Breast epithelium (tissue), 4 donors: ENCODE measurements at places on chromosomes 6 and 20.
A peak's percentile ranks its signal among the peaks of the same experiment; 100 is the strongest.

DNA sequence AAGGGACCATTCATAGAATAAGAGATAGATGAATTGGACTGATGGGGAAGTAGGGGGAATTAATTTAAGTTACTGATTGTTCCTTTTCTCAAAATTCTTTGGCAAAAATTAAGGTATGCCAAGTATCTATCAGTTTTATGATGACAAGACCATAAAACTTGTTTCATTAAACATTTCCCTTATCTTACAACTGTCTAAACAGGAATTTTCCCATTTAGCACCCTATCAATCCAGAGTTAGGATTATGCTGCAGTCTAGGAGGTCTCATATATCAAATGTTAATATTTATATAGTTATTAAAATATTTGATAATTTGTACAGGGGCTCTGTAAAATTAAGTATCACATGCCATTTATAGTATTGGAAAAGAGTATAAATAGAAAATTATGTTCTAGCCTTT is 51.5 kb upstream of the ARID1B start:
- DNase-seq, result no peak

GRCh38 chr20:58817748-58818147 is 33.0 kb downstream of the GNAS-AS1 start:
- no peak for DNase-seq

DNA sequence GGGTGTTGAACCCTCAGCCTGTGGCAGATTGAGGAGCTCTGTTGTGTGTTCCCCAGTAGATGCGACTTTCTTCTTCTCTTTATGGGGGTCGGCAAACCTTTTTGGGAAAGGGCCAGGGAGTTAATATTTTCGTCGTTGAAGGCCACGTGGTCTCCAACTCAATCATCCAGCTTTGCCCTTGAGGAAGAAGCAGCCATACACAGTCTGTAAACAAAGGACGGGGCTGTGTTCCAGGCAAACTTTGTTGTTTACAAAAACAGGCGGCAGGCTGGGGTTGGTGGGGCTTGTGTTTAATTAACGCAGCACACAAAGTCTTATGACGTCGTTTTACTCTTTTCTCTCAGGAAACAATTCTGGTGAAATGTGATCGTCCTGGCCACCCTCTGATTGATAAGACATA is 20.2 kb downstream of the KIF25 start:
- peak; percentile 20 for DNase-seq

- DNase-seq, result no peak
Observed at GRCh38 chr20:58349570-58349969, 39.5 kb upstream of the VAPB start.

DNA sequence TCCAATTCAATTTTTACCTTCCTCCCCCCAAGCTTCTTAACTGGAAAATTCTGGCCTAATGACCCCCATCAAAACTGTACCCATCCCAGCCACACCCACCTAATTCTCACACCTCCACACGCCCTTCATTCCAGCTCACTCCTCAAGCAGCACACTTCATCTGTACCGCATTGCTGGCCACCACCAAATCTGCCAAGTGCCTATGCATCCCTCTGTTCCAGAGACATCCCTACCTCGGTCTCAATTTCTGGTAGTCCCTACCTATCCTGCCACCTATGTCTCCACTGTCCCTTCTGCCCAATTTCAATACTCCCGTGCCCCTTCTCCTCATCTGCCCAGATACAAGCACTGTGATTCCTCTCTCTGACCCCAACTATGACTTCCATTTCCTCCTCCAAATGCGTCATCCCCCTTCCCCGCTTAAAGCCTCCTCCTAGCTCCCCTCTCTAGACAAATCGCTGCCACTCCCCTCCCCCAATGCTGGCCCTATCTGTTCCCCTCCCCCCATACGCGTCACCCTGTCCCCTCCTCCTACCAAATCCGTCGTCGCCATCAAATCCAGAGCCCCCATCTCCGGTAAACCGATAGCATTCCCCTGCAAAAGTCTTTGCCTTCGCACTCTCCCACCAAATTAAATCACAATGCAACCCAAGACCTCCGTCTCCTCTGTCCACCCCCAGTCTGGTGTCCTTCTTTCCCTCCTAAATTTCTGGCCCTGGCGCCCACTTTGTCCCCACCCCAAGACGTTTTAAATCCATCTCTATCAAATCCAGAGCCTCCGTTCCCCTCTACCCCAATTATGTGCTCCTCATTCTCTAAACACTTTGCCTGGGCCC is 1.2 kb downstream of the MTCH1 start:
- no peak for DNase-seq

- DNase-seq, result no peak
Observed at GRCh38 chr6:109894181-109894580, 83.9 kb upstream of the GPR6 start.

DNA sequence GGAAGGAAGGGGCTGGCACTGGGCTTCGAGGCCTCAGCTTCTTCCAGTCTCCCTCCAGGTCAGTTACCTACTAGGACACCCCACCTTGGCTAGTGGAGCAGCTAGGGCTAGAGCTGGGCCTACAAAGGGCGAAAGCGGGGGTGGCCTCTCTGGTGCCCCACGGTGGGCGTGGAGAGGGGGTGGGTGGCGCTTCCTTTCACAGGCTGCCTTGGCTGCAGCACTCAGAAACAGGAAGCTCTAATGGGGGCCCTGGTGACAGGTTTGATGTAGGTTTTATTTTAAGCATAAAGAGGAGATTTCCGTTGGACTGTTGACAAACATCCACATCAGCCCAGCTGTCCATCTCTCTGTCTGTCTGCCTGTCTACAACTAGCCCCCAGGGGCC is 13.4 kb downstream of the FAM110A start:
- no peak for DNase-seq

GRCh38 chr6:96704713-96705112 is 132.6 kb downstream of the GPR63 start:
- DNase-seq, result no peak

GRCh38 chr20:18533978-18534644 is 26.4 kb downstream of the SEC23B start:
- no peak for DNase-seq

- peak; percentile 59 for DNase-seq
Observed at GRCh38 chr20:17617212-17617867, 47.5 kb downstream of the DSTN start.

- no peak for DNase-seq
Observed at GRCh38 chr6:88208726-88209125, 42.6 kb upstream of the CNR1 start.

GRCh38 chr6:17972074-17972952 is 15.1 kb downstream of the KIF13A start:
- DNase-seq, result no peak

DNA sequence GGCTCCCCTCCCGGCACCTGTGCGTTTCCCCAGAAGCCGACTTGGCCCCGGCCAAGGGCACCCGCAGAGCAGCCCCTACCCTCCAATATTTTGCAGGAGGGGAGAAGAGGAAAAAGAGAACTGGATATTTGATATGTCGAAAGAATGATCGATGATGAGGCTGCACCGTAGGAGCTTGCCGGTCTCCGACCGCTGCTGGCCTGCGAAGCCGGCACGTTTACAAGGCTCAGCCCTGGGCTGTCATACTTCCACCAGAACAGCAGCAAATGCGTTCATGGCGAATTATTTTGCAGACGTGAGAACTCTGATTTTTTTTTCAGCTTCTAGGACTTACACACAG is 296.7 kb downstream of the TFAP2C start:
- DNase-seq, result no peak

DNA sequence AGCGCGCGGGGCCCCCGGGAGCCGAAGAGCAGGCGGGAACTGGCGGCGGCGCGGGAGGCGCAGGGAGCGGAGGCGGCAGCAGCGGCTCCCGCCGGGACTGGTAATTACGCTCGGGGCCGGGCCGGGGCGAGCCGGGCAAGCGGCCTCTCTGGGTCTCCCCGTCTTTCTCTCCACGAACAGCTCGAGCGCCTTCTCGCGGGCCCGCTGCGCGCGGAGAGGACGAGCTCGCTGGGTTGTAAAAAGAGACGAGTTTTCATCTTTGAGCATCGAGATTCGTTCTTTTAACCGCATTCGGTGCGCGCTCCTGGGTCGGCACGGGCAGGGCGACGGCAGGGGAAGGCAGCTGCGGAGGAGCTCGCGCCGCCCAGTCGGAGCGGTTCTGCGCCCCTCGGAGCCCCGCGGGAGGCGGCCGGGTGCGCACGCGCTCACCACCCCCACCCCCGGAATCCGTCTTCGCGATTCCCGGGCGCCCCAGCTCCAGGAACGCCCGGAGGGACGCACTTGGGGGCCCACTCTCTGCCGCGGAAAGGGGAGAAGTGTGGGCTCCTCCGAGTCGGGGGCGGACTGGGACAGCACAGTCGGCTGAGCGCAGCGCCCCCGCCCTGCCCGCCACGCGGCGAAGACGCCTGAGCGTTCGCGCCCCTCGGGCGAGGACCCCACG is 38.0 kb downstream of the YTHDF1 start:
- no peak for DNase-seq

DNA sequence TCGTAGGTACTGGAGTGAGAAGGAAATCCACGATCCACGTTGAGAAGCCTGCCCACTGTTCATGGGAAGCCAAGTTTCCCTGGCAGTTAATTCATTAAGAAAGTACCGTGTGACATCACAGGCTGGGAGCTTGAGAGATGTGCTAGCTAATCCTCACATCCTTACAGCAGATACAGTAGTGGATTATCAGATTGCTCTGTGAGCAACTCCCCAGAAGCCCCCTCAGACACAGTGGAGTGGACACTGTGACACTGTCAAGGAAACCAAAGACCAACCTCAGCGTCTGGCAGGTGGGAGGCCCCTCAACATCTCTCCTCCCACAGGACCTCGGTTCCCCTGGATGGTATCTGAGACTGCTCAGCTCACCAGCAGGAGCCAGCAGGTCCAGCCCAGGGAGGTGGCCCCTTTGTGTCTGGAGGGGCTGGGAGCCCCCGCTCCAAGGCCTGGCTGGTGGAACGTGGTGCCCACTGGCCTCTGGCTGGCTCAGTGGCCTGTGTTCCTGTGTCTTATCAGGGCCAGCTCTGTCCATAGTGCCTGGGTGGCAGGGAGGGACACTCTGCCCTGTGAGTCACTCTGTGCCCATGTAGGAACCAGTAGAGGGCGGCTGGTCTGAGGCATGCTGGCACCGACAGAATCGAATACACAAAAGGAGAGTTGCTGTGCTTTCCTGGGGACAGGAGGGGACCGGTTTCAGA is 7.2 kb downstream of the PYGB start:
- DNase-seq, result peak; percentile 79

DNA sequence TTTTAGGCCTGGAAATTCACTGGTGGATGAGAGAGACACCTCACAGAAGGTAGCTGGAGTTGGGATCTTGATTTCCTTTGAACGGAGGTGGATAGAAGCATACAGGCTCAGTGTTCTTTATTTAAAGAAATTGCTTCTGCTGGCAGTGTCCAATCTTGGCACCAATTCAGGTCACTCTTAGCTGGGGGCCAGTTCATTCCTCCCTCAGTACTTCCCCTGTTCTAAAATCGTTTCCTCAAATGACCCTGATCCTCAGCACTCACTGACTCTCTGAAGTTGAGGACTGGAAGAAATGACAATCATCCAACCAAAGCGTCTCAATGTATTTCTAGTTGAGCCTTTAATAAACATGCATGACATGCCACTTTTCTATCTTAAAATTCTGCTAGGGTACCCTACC is 472.5 kb upstream of the BTBD3 start:
- no peak for DNase-seq

- DNase-seq, result no peak
Observed at GRCh38 chr6:170080169-170080827, 210.6 kb downstream of the DLL1 start.

GRCh38 chr6:13445744-13446115 is 41.7 kb downstream of the GFOD1 start:
- no peak for DNase-seq

DNA sequence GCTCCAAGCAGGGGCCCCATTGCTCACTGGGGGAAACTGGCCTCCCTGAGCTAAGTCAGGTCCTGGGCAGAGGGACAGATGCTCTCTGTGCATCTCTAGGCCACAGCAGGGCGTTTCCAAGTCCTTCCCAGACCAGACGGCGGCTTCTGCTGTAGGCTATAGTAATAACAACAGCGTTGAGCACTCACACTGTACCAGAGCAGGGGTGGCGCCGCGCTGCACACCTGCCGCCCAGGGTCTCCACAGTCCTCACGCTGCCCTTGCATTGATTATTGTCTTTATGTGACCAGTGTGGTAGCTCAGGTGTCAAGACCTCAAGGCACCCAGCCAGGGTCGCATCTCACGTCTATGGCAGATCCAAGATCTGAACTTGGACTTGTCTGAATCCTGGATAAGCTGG is 14.9 kb upstream of the CCN5 start:
- no peak for DNase-seq

- DNase-seq, result no peak
Observed at GRCh38 chr6:130381459-130382380, 15.9 kb downstream of the TMEM200A start.

DNA sequence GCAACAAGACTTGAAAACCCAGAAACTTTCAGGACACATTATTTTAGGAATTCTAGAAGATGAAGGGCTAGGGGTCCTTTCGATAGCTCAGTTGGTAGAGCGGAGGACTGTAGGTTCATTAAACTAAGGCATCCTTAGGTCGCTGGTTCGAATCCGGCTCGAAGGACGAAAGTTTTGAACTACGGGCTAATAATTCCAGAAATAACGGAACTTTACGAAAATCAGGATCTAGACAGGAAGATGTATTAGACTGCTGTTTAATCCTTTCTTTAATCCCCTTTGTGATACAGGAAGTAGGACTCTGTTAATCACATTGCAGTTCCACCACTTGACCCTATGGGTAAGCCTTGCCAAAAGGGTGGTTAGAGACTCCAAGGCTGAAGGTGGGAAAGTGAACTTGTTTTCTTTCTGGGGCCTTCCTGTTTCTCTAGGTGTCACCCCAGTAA is 21.2 kb upstream of the ABT1 start:
- no peak for DNase-seq

GRCh38 chr6:150894935-150895552 is 29.5 kb downstream of the MTHFD1L start:
- no peak for DNase-seq

DNA sequence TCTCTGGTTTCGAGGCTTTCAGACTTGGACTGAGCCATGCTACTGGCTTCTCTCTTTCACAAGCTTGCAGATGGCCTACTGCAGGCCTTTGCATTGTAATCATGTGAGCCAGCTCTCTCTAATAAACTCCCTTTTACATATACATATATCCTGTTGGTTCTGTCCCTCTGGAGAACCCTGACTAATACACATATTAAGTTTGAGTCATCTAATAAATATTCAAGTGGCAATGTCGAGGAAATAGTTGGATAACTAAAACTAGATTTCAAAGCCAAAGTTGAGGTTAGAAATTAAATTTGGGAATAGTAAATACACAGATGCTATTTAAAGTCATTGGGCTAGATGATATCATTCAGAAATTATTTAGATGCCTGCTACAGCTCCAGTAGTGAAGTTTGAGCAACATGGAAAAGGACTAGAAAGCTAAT is 1343.4 kb downstream of the GRIK2 start:
- DNase-seq, result no peak

- no peak for DNase-seq
Observed at GRCh38 chr20:33838035-33838864, 27.1 kb downstream of the CHMP4B start.

DNA sequence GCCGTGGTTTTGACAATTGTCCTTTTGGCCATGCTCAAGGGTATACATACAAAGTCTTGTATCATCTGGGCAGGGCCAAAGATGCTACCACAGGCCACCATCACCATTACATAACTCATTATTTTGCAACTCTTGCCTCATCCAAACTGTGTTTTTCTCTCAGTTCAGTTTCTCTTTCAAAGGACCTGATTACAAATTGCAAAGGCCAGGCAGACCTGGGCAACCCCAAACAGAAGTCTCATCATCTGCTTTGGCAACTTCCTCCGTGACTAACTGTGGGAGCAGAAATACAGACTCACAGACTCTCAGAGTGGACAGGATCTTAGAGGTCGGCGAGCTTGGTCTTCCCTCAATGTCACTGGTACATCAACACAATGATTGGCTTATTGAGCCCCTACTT is 117.8 kb upstream of the NEDD9 start:
- DNase-seq, result no peak
